ENCODE measurements at places on chromosomes 11 and 22. TPM values are rescaled to one million over a fixed set of nuclear protein-coding genes. Genes with fewer than 3 reads are reported as not detected.

Gene SERGEF
- 18.5 TPM for total RNA-seq

Gene GRIA4
- not detected for total RNA-seq

Gene LMO1
- not detected for total RNA-seq

Gene ENTHD1
- not detected for total RNA-seq

Gene ACR
- total RNA-seq = 0.34 TPM
